Stimulated activated CD8-positive, alpha-beta memory T cell treated with anti-CD3 and anti-CD28 coated beads, Interleukin-2, amount 100 ng/mL, for 1 hour (primary cell): ENCODE measurements at places on chromosomes 11 and 22.

DNA sequence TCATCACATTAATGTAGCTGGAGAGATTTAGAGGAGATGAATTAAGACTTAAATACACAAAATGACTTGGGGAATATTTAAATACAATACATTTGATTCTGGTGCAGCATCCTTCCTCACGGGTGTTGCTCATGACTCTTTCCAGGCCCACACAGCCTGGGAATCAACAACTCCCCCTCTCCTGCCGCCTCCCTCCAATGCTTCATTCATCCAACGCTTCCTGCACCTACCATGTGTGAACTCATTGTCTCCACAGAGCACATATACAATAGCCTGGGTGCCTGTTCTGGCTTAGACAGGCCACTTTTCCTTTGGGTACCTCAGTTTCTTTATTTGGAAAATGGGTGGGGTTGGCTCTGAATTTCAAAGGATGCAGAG lies 476.9 kb upstream of the CADM1 start:
- DNase-seq = no peak

DNA sequence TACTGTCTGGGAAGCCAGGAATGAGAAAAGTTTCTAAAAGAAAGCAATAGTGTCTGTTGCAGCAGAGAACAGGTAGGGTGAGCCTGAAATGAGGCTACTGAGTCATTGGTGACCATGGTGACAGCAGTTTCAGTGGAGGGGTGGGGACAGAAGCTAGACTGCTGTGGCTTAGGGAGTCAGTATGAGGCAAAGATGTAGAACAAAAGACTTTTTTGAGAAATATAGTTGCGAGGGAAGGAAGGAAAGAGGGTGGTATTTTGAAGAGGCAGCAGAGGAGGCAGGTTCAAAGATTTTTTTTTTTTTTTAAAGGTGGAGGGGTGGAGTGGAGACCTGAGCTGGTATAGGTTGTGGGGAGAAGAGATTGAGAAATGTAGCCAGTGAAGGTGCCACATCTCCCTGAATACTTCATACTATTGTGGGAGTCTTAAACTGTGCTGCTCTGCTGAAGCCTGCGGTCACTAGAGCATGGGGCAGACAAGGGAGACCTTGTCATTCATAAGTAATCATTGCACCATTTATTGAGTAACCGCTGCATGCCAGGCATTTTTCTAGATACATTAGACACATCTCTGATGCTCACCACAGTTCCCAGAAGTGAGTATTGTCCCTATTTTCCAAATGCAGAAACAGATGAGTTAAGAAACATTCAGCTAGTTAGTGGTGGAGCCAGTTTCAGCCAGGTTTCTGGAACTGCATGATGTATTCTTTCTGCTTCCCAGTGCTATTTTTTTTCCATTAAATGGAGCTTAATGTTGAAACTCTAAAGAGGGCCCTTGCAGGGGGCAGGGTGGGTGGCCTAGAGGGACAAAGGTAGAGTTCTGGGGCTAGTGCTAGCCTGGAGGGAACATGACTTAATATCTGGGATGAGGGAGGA lies 49.9 kb downstream of the STIM1 start:
- DNase-seq = peak; percentile 30

- no peak for DNase-seq
These were observed 24.7 kb downstream of the CHEK1 start for GRCh38 chr11:125649465-125650166.

- DNase-seq = no peak
These were observed 10.6 kb upstream of the ARAP1 start for GRCh38 chr11:72762641-72763304.

DNA sequence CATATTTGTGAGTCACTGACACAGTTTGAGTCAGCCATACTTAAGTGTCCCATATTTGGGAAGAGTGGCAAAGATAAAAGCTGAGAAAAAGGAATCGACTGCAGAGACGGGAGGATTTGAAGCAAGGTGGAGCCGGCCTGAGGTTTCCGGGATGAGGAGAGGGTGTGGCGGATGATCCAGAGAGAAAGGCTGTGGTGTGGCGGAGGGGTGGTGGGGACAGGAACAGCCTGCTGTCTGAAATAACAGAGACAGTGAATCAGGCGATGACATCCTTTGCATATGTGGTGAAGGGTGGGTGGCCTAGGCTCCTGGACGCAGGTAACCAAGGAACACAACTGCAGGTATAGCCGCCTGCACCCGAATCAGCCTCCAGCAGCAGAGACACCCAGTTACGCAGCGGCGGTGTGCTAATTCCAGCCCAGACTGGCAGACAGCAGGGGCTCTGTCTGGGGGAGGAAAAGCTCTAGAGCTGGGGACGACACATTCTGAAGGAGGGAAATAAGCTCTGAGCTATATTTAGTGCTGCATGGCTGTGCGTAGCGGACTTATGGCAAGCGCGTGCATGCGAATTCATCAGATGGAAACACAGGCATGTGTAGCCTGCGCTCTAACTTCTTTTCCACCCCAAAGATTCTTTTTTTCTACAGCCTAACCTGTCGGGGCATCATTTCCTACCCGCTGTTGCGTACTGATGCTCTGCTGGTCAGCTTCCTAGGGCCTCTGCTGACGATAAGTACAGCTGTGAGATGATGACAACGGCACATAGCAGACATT lies 62.7 kb upstream of the BARX2 start:
- no peak for DNase-seq

DNA sequence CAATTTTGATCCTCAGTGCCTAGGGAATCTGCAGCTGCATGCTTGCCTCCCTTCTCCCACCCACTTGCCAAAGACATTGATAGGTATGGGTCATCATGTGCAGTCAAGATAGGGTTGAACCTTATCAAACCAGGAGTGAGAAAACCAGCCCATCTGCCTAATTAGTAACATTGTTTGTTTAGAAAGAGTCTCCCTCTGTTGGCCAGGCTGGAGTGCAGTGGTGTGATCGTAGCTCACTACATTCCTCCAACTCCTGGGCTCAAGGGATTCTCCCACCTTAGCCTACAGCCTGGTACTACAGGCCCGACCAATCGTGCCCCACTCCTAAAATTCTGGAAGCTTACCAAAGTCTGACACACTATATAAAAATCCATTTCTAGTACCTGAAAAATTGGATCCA lies 4.6 kb downstream of the C11orf71 start:
- no peak for DNase-seq

DNA sequence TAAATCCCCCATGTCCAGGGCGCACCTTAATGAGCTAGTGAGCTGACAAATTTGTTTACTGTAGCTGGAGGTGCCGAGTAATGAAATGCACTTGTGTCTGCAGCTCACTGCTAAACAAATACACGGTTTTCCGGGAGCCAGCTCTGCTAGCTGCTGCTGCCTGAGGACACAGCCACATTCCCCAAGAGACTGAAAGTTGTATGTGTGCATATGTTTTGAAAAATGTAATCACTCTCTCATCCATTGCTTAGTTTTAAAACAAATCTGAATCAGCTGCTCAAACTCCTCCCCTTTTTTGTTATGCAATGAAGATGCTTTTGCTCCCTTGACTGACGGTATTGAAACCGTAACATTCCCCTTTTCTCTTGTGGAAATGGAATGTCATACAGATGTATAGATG lies 62.4 kb upstream of the NNMT start:
- no peak for DNase-seq

DNA sequence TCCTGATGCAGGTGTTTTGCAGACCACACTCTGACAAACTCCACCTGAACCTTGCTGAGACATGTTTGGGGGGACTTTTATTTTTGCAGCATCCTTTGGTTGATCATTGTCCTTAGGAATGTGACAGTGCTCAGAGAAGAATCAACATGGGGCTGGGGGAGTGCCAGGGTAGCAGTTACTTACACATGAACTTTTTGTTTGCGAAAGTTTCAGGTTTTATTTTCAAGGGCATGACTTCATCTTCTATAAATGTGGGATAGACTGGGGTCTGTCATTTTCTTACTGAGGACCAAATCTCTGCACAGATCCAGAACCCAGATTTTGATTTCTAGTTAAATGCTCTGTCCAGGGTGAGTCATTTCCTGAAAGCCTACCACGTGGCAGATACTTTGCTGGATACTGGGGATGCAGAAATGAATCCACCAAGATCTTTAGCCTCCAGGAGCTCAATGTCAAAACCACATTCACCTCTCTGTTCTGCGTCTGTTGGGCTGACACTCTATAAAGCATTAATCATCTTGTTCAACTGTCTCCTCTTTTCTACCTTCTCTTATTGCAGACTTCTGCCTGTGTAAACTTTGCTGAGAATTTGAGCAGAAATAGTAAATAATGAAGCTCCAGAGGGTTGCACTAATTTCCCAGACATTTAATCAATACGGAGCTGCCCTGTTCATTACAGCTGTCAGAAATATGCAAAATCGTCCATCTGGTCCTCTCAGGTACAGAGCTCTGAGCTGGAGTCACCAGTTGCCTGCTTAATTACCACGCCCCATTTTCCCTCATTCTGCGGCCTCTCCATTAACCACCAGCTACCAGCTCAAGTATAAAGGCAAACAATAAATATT lies 387.9 kb downstream of the MIAT start:
- DNase-seq = no peak

DNA sequence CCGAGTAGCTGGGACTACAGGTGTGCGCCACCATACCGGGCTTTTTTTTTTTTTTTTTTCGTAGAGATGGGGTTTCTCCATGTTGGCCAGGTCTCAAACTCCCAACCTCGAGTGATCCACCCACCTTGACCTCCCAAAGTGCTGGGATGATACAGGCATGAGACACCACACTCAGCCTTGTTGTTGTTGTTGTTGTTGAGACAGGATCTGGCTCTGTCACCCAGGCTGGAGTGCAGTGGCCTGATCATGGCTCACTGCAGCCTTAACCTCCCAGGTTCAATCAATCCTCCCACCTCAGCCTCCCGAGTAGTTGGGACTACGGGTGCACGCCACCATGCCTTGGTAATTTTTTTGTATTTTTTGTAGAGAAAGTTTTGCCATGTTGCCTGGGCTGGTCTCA lies 23.4 kb upstream of the CLDN5 start:
- DNase-seq = no peak

GRCh38 chr22:45804986-45805325 lies 133.3 kb downstream of the ATXN10 start:
- DNase-seq = no peak

- no peak for DNase-seq
These were observed 60.6 kb downstream of the PLEKHA7 start for GRCh38 chr11:16953663-16954062.

GRCh38 chr22:41842996-41843970 lies 10.4 kb downstream of the SREBF2 start:
- DNase-seq = no peak

DNA sequence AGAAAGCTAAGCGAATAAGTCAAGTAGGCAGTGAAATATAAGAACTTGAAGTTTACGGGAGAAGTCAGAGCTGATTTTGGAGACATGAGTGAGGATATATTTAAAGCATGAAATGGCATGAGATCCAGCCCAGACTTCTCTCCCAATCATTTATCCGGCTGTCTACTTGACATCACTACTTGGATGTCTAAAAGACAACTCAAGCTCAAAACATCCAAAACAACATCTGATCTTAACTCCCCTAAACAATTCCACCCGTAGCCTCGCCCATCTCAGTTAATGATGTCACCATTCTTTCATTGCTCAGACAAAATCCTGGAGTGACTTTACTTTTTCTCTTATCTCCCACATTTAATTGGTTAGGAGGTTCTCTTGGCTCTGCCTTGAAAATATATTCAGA lies 44.5 kb downstream of the WEE1 start:
- DNase-seq = no peak

DNA sequence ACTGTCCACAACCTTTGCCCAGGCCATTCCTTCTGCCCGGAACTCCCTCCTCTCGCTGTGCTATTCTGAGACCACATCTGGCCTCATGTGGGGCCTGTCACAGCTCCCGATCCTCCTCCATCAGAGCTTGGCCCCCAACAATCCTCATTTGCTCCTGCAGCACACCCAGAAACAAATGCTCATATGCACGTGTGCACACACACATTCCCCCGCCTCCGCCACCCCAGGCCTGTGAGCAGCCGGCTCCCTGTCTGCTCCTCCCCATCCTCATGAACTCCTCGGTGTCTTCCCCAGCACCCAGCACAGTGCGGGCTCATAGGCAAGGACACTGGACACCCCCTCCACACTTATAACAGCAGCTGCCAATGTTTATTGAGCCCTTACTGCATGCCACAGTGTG lies 29.7 kb upstream of the PICK1 start:
- no peak for DNase-seq

- DNase-seq = no peak
These were observed 477 bp downstream of the DPAGT1 start for GRCh38 chr11:119100994-119101758.

GRCh38 chr22:30114361-30114760 lies 34.1 kb downstream of the HORMAD2 start:
- no peak for DNase-seq

DNA sequence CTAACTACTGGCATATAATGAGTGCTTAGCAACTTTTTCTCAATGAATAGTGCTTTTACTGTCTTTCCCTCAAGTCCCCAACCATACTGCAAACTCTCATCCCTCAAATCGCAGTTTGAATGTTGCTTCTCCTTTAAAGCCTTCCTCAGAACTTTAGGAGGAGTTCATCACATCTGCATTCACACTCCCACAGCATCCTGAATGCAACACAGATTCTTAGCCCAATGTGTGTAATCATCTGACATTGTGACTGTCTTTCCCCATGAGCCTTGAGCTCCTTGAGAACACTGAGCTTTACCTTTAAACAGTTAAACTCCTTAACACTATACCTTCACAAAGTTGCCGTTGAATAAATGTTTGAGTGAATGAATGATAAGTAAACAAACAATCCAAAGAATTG lies 81.7 kb upstream of the FAM181B start:
- no peak for DNase-seq

GRCh38 chr22:29258407-29259252 lies 9.2 kb downstream of the RHBDD3 start:
- DNase-seq = no peak

- DNase-seq = no peak
These were observed 218.2 kb upstream of the CCDC179 start for GRCh38 chr11:23078289-23078971.

DNA sequence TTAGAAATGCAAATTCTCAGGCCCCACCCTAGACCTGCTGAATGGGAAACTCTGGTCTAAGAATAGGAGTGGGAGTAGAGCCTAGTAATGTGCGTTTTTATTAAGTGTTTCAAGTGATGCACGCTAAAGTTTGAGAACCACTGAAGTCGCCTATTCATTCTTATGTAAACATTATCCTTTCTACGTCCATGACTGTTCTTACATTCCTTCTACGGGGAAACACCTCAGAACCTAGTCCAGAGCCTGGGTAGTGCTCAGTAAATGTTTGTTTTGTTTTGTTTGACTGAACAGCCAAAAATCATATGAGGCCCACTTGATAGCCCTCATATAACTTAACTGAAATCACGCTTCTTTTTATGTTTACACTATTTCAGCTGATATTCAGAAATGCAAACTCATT lies 29.8 kb downstream of the VSIG10L2 start:
- no peak for DNase-seq
